Hepatocyte (in vitro differentiated cells): ENCODE measurements at places on chromosomes 3 and 15. TPM values are rescaled to one million over a fixed set of nuclear protein-coding genes. Genes with fewer than 3 reads are reported as not detected.

Gene CACNA2D2
- total RNA-seq, result 0.87 and 1.2 TPM in 2 replicates

DNA sequence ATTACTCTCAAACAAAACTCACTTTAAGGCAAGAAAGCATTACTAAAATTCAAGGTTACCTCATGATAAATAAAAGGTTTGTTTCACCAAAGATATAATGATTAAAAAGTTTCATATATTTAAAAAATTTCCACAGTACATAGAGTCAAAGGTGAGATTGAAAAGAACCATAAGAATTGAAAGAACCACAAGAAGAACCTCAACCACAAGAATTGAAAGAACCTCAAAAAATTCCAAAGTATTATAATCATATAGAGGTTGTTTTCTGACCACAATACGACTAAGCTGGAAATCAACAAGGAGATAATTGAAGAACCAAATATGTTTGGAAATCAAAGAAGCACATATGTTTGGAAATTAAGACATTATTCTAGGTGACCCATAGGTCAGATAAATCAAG lies 52.7 kb downstream of the SLC25A36 start:
- DNase-seq, result no peak

DNA sequence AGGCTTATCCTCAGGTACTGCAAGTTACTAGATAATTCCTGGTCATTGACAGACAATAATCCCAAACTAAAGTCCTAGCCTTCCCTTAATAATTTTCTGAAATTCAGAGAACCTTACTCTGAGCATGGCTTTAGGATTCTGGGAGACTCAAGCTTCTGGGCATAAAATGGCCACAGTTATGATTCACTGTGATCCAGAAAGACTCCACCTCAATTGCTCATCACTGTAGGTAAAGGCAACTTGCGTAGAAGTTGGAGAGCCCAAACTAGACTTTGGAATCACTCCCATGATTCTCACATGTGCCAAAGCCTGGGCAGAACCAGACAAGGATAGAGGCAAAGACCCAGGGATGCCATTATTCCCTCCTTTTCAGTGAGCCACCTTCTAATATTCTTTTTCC lies 195.3 kb downstream of the OSBPL10 start:
- DNase-seq, result no peak

GRCh38 chr3:40477666-40478065 lies 744 bp downstream of the ZNF619 start:
- DNase-seq, result no peak

DNA sequence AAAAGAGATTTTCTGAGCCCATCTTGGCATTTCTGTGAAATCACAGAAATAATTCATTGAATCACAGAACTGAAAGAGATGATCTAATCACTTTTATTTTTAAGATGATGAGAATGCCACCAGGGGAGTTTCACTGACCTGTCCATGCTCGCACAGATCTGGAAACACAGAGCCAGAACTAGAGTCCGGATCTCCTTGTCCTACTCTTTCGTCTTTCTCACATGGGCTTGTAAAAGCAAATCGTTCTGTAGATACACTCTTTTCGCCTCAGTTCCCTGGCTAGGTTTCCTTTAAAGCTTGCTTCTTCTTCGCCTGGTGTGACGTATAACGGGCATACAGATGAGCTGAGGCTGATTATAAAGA lies 122.5 kb upstream of the SPRED1 start:
- no peak for DNase-seq

- no peak for DNase-seq
These were observed 505.6 kb upstream of the THBS1 start for GRCh38 chr15:39075311-39075710.

DNA sequence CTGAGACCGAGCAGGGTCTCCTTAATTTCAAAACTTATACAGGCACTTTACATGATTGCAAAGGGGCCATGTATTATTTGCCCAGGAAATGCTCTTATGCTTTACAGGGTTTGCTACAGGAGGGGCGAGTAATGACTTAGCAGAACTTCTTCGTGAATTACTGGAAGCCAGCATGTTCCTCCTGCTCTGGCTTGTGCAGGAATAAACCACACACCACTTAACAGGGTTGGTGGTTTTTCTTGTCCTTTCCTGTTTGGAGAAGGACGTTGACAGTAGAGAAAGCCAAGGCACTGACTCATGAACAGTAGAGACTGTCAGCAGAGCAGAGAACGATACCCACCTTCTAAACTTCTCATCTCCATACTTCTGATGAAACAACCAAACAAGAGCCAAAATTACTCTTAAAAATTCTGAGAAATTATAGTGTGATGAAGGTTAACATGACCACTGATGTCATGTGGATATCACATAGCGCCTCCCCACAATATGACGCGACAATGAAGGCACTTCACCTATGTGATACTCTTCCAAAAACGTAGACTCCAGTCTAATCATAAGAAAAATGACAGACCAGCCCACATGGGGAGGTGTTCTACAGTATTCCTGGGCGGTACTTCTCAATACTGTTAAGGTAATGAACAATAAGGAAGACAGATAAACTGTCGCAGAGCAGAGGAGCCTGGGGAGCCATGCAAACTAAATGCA lies 24.7 kb upstream of the MCTP2 start:
- DNase-seq, result no peak

GRCh38 chr3:173823911-173824460 lies 426.4 kb downstream of the NLGN1 start:
- no peak for DNase-seq

- DNase-seq, result no peak
These were observed 1.9 kb downstream of the VGLL3 start for GRCh38 chr3:86989006-86989405.

GRCh38 chr3:9743548-9743947 lies 6.2 kb upstream of the OGG1 start:
- DNase-seq, result no peak

DNA sequence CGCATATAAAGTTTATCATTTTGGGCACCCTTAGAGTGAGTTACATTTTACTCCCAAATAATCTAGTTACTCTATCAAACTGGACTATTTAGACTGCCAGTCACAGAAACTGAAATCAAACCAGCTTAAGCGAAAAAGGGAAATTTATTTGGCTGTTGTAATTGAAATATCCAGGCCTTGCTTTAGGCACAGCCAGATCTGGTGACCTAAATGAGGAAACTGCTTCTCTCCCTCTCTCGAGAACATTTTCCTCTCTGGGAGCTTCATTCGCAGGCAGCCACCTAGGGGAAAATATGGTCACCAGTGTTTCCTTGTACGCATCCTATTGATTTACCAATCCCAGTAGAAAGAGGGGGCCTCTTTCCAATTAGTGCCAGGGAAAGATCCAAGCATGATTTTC lies 175.3 kb upstream of the MITF start:
- DNase-seq, result no peak

GRCh38 chr3:18232317-18232716 lies 192.8 kb downstream of the SATB1 start:
- DNase-seq, result no peak

Gene PLSCR5
- total RNA-seq, result 0.60 and 2.0 TPM in 2 replicates

DNA sequence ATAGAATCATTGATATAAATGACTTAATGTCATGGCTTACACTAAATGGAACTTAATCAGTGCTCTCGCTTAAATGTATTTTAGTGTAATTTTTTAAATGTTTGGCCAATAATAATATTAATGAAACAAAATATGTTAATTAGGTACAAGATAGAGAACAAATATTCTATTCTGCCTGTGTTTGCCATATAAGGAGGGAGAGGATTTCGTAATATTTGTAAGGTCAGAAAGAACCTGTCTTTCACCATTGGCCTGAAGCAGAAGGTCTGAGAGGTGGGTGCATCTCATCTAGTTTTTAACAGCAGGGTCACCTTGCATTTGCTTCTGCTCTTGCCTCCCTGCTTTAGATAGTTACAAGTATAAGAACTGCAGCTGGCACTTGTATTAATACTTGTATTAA lies 2.5 kb downstream of the GPR87 start:
- no peak for DNase-seq

GRCh38 chr3:100941041-100941440 lies 52.2 kb downstream of the ABI3BP start:
- DNase-seq, result no peak

Gene FOXL2
- not detected in 2 replicates for total RNA-seq

Gene SLCO2A1
- 2.2 and 2.3 TPM in 2 replicates for total RNA-seq

GRCh38 chr3:118380576-118380975 lies 654.1 kb downstream of the IGSF11 start:
- no peak for DNase-seq

Gene WNT5A
- total RNA-seq, result 96.0 and 129 TPM in 2 replicates
